ENCODE measurements at places on chromosomes 7 and 10. TPM values are rescaled to one million over a fixed set of nuclear protein-coding genes. Genes with fewer than 3 reads are reported as not detected.

The ECD gene
- 36.6 TPM for total RNA-seq

The TMEM196 gene
- total RNA-seq, result not detected

The DRGX gene
- total RNA-seq, result not detected

The TLL2 gene
- 0.20 TPM for total RNA-seq

DNA sequence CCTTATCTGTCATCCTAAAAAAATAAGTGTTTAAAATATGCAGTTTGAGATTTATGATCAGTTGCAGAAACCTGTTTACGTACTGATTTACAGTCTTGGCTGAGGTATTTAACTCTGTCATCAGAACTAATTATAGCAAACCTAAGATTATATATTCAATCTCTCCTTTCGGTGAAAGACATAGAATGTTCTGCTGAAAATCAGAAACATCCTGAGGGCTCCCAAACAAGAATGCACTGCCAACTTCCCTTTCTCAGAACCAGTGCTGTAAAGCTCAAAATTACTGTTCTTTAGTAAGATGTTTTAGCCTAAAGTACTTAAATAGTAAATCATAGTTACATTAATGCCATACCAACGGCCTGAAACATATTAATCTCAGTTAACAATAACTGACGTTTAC, 34.3 kb downstream of the FAM204A start:
- DNase-seq, result no peak

GRCh38 chr10:77711683-77712049, 74.1 kb upstream of the KCNMA1 start:
- no peak for DNase-seq

DNA sequence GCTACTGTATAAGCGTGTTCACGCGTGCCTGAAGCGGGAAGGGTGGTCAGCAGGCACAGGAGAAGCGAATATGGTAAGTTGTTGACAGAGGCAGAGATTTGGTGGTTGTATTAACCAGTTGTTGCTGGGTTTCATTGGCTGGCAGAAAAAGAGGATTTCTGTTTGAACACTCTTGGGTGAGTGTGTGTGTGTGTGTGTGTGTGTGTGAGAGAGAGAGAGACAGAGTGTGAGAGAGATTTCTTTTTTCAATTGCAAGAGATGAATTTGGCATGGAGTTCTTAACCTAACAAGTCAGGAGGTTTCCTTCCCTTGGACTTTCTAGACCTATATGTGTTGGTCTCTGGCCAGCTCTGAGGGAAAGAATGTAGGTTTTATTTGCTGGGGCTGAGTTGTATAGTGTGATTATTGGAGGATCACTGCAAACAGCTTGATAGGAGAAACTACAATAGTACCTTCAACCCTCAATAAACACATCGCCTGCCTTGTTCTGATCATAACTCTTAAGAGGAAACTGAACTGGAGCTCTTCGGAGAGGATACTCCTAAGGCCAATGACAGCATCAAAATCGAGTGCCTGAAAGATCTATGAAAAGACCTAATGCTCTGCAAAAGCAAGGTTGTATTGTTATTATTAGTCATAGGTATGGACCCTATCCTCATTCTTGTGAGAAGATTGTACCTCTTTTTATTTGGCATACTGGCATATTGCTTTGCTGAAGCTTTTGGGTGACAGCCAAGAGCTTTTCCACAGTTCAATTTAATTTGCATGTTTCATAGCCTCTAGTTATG, 1.2 kb downstream of the MCU start:
- peak; percentile 77 for DNase-seq

DNA sequence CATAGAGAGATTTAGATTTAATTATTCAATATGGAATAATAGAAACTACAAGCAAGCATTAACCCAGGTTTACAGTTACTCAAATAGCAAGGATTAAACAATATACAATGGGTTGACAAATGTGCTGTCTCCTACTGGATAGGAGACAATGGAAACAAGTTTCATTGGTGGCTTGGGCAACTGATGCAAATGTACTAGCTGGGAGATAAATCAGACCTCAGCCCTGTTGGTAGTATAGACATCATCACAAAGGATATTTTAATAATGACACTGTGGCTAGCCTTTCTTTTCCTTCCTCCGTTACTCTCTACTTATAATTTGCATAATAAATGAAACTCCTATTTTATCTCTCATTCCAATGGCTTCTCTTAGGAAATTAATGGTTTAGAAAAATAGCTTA, 96.5 kb upstream of the DKK1 start:
- no peak for DNase-seq

The TMEM236 gene
- 0.24 TPM for total RNA-seq

The GPER1 gene
- total RNA-seq, result 0.25 TPM

The AIFM2 gene
- total RNA-seq, result 6.6 TPM

- no peak for DNase-seq
Measured at GRCh38 chr10:60917331-60918280, 26.4 kb downstream of the RHOBTB1 start.

The ERVW-1 gene
- not detected for total RNA-seq

The SPDYE8 gene
- total RNA-seq, result not detected

GRCh38 chr10:8568401-8568800, 513.9 kb downstream of the GATA3 start:
- no peak for DNase-seq

GRCh38 chr7:1749864-1750466, 79.9 kb downstream of the ELFN1 start:
- DNase-seq, result no peak

GRCh38 chr10:77007834-77008233, 629.8 kb downstream of the KCNMA1 start:
- DNase-seq, result no peak

The EBLN1 gene
- total RNA-seq, result not detected

GRCh38 chr10:35306852-35307251, 29.5 kb upstream of the CCNY start:
- DNase-seq, result no peak

The CYP26A1 gene
- 2.1 TPM for total RNA-seq

DNA sequence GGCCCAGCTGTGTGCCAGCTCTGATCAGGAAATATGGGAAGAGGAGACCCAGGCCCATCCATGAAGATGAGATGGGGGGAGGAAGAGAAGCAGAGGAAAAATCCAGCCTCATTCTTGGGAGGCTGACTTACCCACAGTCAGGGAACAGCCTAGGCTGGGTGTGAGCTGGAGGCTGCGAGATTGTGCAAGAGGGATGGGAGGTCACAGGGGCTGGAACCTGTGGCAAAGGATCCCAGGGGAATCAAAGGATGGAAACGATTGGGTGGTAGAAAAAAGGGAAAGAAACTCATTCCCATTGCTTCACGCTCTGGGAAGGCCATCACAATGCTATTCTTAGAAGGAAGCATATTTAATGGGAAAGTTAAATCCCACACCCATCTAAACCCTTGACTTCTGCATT, 26.7 kb upstream of the CRHR2 start:
- no peak for DNase-seq

The PDE6C gene
- not detected for total RNA-seq

DNA sequence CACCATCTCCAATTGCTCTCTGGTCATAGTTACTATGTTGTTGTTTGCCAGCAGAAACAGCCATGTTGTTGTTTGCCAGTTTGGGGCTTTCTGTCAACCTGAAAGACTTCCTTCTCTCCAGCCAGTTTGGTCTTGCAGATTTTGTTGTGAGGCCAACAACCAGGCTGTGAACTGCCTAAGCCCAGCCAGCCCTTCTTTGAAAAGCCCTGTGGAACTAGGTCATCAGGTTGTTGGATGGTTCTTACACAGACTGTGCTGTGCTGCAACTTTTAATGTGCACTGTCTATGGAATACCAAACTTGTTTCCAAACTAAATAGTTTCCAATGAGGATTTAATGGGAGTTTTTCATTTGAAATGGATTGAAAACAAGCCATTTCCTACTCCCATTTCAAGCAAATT, 592.7 kb upstream of the GALNT17 start:
- no peak for DNase-seq

GRCh38 chr7:46864716-46865115, 717.2 kb downstream of the TNS3 start:
- DNase-seq, result no peak

The OR2A1 gene
- not detected for total RNA-seq

- no peak for DNase-seq
Measured at GRCh38 chr7:151252961-151253711, 4.6 kb upstream of the SMARCD3 start.

DNA sequence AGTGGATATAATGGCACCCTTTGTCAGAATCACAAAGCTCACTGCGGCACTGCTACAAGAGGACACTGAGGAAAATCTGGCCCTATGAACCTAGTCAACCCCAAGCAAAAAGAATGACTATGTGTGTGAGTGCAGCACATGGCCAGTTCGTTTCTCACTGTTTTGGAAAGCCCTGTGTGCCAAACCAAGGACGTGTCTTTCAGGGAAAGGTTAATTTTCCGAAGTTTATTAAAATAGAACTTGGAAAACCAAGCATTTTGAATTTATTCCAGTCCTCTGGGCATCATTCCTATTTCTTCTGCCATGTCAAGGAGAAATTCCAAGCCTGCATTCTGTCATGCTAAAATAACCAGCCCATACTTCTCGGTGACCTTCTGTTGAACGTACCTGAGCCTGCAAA, 471.8 kb downstream of the PLXDC2 start:
- DNase-seq, result no peak

The CTBP2 gene
- 128 TPM for total RNA-seq

DNA sequence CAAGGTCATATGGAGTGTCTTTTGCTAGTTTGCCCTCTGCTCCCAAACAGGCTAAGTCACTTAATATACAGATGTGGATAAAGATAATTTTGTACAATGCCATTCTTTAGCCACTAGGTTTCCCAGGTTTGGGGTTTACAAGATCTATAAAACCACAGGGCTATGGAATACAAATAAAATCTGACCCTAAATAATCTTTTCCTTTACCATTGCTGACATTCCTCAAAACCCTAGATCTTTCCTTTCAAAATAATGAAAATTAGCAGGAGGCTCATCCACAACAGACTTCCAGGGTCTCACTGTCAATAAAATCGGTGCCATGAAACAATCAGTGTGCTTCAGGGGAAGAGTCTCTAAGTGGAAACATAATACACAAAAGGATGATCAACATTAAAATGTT, 148.4 kb downstream of the CPEB3 start:
- peak; percentile 21 for DNase-seq

GRCh38 chr7:50544992-50545391, 20.2 kb downstream of the DDC start:
- no peak for DNase-seq

DNA sequence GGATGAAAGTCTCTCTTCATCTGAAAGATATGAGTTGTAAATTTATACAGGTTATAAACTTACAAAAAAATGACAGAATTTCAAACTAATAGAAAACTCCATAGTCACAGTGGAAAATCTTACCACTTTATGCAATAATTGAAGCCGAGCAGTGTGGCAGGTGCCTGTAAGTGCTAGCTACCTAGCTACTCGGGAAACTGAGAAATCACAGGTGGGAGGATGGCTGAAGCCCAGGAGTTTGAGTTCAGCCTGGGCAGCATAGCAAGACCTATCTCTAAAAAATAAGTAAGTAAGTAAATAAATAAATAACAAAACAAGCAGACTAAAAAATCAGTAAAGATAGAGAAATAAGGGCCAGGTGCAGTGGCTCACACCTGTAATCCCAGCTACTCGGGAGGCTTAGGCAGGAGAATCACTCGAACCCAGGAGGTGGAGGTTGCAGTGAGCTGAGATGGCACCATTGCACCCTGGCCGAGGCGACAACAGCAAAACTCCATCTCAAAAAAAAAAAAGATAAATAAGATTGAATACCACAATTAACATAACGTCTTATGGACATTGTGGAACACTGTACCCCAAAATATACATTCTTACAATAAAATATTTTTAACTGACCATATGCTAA, 61.9 kb downstream of the TRIM24 start:
- DNase-seq, result no peak

DNA sequence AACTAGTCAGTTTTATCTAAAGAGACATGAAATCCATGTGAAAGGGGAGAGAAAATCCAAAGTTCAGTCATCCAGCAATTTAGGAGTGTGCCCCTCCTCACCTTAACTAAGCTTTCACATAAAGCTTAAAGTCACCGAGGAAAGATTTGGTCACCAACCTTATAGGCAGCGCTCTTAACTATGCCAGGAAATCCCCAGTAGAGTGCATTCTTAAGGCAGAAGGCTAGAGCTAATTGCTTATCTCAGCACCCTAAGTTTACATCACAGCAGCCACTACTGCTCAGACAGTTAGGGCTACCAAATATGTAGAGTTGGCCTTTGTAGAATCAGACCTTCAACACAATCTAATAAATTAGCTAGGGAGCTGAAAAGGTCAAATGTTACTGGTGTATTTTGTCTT, 47.9 kb downstream of the MTPN start:
- DNase-seq, result no peak

The NPC1L1 gene
- total RNA-seq, result not detected

- peak; percentile 34 for DNase-seq
Measured at GRCh38 chr10:125156739-125157480, 3.5 kb downstream of the CTBP2 start.

The STEAP1 gene
- total RNA-seq, result 42.7 TPM

DNA sequence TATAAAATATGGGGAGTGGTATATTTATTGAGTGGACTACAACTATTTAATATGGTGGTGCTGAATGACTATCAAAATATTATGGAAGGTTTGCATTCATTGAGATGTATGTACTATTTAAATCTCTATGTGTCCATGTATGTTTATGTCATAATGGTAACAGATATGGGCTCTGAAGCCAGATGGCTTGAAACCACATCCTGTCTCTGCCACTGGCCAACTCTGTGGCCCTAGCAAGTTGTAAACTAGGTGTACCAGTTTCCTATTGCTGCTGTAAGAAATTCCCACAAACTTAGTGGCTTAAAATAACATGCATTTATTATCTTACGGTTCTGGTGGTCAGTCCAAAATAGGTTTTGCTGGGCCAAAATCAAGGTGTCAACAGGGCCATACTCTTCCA, 198.1 kb upstream of the NFE2L3 start:
- no peak for DNase-seq

DNA sequence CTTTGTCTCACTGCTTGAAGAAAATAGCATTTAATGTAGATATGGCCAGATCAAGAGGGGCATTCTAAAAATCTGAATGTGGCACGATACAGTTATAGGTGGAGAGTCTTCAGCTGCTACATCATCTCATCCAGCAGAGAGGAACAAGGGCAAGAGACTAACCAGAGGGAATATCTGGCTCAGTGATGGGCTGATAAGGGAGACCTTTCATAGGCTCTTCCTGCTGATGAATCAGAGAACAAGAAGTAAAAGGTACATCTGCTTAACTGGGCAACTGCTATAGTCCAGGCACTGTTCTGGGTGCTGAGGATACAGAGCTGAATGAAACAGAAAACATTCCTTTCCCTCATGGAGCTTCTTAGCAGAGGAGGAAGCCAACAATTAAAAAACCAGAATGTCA, 37.9 kb downstream of the PIP4K2A start:
- DNase-seq, result no peak

- DNase-seq, result peak; percentile 39
Measured at GRCh38 chr10:89615824-89616223, 29.2 kb downstream of the PANK1 start.

DNA sequence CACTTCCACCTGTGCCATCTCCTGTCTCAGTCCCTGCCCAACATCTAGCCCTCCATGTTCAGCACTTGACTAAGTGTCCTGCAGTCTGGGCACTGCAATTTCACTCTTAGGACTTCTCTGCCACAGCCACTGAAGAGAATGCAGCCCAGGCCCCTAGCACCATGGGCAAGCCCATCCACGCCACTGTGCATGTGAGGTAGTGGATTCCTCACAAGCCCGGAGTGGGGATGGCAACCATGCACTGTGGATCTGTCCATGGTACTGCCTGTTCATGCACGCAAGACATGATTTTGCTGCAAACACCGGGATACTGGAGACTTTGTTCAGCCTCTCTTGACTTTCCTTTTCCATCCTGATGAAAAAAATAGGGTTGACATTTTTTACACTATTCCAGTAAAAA, 12.3 kb downstream of the DDC start:
- peak; percentile 46 for DNase-seq

- DNase-seq, result no peak
Measured at GRCh38 chr10:127934383-127934782, 27.5 kb downstream of the PTPRE start.

The STOX1 gene
- total RNA-seq, result 0.48 TPM
